Hypothalamus (tissue), 51 donors: ENCODE measurements at places on chromosomes 16 and 17.

GRCh38 chr17:40633871-40634270, 13.7 kb downstream of the SMARCE1 start:
- DNase-seq, result no peak

GRCh38 chr16:69773260-69773947, 11.3 kb downstream of the WWP2 start:
- DNase-seq, result no peak

GRCh38 chr17:74654742-74655141, 31.2 kb upstream of the CD300E start:
- DNase-seq, result no peak

DNA sequence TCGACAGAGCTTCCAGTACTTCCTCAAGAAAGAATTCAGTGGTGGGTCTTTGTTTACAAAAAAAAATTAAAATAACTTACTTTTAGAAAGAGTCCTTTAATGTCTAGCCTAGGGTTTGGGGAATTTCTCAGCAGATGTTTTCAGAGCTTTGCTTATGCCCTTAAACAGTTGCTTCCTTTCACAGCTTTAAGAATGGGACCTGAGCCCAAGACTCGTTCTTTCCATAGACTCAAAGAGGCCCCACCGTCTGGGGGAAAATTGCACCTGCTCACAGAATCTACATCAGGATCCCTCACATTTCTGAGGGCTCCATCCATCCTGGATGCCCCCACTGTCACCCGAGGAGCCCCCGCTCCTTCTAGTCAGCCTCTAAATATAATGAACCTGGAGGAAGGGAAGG, 60.0 kb downstream of the RGS9 start:
- DNase-seq, result no peak

DNA sequence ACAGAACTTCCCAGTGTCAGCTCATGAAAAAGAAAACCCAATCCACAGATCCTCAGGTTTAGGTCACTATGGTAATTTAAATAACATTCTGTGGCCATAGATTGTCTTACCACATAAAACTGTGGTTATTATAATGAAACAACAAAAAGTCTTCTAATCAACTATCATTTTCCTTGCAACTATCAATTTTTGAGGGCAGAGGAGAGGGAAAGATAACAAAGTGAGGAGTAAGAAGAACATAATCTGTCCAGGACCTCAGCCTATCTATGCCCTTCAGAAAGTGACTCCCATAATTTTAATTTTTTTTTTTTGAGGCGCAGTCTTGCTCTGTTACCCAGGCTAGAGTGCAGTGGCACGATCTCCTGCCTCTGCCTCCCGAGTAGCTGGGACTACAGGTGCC, 4.0 kb upstream of the GGNBP2 start:
- DNase-seq, result no peak

DNA sequence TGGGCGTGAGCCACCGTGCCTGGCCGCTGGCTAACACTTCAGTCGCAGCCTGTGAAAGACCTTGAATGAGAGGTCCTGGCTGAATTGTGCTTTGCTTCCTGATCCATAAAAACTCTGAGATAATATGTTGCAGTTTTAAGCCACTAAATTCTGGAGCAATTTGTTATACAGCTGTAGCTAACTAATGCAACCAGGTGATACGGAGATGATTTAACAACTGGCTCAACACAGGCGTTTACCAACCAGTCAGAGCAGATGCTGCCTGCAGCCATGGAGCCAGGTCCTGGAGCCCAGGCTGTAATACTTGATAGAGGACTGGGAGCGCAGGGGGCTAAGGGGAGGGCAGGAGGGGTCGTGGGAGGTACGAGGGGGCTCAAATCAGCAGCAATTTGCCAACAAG, 50.9 kb downstream of the PLXDC1 start:
- DNase-seq, result no peak

DNA sequence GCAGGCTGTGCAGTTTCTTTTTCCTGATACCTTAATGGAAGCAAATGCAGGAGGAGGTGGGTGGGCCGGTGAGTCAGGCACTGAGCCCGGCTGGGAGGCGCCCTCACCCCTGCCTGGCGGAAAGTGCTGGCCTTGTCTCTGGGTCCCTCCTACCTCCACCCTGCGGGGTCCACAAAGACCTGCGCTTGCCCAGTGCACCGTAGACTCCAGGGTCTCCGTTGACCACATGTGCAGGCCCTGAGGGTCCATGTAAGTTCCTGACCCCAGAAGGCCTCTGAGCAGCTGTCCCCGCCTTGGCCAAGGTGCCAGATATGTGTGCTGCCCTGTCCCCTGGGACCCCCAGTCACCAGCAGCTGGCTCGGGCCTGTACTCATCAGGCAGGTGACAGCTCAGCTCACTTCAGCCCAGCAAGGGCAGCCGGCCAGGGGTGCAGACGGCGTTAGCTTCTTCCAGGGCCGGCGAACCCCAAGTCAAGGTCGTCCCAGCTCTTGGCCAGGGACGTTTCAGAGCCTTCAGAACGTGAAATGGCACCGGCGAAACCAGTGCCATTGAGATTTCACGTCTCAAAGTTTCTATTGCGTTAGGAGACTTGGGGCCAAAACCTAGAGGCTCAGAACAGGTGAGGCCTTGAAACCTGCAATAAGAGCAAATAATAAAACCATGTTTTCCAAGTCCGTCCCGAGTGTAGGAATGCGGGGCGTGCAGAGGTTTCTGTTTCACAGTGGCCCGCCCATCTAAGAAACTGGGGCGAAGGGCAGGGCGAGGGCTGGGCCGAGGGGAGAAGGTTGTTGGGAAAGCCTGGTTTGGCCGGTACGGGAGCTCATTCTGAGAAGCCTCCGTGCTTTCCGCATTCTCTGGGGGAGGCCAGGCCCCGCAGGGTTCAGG, 12.1 kb downstream of the METRNL start:
- DNase-seq, result no peak

GRCh38 chr16:677316-678190, 2.1 kb downstream of the RHBDL1 start:
- no peak for DNase-seq

GRCh38 chr17:82314012-82314726, 3.2 kb downstream of the CD7 start:
- DNase-seq, result no peak
